Fibroblast of the aortic adventitia (primary cell): ENCODE measurements at places on chromosomes 6 and 20. TPM values are rescaled to one million over a fixed set of nuclear protein-coding genes. Genes with fewer than 3 reads are reported as not detected.
A peak's percentile ranks its signal among the peaks of the same experiment; 100 is the strongest.

- DNase-seq: peak; percentile 54
Observed at GRCh38 chr6:109441069-109441816, 719 bp downstream of the SMPD2 start.

DNA sequence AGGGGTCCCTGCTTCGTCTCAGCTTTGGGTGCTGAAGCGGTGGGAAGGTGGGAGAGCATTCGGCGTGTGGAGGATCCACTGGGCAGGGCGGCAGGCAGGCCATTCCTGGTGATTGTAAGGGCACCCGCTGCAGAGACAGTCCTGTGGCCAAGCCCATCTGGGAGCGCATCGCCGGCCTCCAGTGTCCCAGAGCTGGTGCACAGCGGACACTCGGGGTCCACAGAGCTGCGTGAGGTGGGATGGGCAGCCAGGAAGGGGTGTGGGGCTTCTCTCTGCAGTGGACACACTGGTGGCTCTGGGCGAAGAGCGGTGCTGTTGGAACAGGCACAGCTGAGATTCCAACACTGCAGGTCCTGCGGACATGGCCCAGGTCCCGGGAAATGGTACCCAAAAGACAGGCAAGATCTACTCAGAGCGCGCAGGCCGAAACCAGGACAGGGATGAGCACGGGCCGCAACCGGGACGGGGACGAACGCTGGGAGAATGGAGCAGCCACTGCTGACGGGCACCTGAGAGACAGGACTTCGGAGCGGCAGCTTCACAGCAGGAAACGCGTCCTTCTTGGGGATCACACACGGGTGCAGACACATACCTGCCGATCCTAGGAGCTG is 188.2 kb downstream of the ERMARD start:
- no peak for DNase-seq

DNA sequence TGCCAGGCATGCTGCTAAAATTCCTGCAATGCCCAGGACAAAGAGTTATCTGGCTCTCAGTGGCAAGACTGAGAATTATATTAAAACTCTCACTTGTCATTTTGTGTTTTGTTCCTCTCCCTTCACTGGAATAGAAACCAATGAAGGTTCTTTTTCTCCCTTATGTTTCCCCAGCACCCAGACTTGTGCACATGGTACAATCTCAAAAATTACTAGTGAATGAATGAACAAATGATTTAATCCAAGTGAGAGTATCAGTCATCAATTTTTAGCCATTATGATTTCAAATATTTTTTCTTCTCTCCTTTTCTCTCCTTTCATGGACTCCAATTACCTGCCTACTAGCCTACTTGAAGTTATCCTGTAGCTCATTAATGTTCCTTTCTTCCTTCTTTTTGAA is 70.1 kb downstream of the BCAS1 start:
- no peak for DNase-seq

DNA sequence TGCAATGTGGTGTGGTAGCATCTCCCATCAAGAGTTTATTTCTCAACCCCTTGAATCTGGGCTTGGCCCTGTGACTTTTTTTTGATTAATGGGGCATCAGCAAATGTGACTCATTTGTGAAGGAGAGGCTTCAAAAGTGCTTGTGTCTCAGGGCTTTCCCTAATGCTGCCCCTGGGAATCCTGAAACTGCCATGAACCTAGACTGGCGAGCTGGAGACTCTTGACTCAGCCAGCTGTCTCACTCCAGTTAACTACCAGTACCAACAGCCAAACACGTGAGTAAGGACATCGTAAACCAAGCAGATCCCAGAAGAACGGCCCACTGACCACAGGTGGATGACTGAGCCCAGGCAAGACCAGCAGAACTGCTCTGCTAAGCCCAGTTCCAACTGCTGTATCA is 72.8 kb upstream of the ADTRP start:
- DNase-seq: peak; percentile 63

Gene SLC26A8
- total RNA-seq: 0.18 TPM in 1 of 2 replicates, not detected in the other
